Fibroblast of lung (primary cell): ENCODE measurements at places on chromosomes 5 and 9. TPM values are rescaled to one million over a fixed set of nuclear protein-coding genes. Genes with fewer than 3 reads are reported as not detected.

DNA sequence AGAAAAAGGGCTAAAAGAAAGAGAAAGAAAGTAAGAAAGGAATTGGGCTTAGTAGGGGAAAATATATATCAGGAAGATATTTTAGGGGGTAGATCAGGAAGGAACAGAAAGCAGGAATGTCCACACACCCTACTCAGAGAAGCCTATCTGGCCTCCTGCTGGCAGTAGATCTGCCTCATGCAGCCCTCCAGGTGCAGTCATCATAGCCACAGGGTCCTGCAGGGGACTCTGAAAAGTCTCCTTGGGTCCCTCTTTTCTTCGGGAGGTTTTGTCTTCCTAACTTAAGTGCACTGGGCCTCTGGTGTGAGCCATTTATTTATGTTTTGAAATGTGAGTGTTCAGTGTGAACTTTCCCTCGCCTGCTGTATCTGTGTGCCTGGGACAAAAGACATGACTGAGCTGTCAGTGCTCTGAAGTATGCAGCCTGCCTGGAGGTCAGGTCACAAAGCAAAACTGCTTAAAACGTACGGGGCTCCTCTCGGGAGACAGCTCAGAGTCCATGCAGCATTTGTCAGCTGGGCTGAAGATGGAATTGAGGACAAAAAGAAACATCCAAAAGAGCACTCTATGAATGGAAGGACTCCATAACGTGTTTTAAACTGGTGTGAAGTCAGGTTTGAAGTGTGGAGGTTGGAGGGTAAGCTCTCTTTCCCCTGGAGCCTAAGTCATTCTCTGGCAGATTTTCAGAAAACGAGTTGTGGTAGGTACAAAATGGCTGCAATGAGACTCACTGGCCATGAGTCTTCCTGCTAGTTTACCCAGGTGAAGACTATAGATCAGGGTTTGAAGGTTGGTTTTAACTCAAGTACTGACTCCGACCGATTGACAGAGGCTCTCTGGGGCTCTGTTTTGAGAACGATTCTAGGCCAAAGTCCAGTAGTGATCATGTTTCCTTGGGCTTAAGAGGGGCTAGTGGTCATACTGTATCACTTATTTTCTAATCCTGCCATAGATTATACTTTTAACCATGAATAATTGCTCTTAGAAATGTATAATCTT, 151.8 kb upstream of the GDNF start:
- no peak for DNase-seq

ECM2 gene
- total RNA-seq, result 6.8 and 10.0 TPM in 2 replicates

ZMAT2 gene
- 69.4 and 77.0 TPM in 2 replicates for total RNA-seq

ANXA2R gene
- total RNA-seq, result 1.8 and 3.1 TPM in 2 replicates

- DNase-seq, result no peak
These were observed 55.9 kb downstream of the AHRR start for GRCh38 chr5:377326-377981.

DNA sequence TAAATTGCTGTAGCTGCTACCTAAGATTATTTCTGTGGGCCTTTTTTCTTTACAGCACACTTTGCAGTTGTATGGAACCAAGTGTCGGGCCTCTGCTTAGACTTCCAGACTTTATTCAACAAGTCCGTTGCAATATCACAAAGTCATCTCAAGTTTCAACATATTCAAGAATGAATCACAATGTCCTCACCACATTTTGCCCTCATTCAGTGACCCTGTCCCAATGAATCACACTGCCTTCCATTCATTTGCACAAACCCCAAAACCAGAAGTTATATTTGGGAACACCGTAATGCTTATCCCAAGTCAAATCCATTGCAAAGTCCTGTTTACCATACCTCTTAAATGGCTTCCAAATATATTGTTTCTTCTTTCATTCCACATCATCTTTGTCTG, 439.6 kb downstream of the CSNK1G3 start:
- DNase-seq, result peak; percentile 99

GRCh38 chr5:151053796-151054462, 26.9 kb downstream of the TNIP1 start:
- no peak for DNase-seq

FCN2 gene
- not detected in 2 replicates for total RNA-seq

DNA sequence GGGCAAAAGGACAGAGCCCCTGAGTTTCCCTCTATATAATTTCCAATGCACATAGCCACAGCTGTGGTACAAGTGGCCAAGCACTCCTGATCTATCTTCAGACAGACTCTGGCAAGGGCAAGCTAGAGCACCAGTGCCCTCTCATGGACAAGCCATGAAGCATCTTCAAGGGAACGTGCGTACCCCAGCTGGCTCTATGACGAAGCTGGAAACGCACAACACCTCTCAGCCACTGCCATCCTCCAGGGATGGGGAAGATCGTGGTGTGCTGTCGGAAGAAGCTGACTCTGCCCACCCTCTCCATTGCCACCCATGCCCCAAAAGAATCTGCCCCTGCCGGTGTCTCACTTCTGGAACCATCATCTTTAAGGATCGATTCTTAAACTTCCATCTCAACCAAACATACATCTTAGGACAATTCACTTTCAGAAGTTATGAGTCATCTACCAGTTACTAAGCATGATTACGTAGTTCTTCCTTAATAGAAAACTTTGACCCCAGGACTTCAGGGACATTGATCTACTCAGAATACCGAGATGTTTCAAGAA, 482.9 kb downstream of the AGTPBP1 start:
- peak; percentile 76 for DNase-seq

ANKRD20A1 gene
- under 0.01 TPM in 1 of 2 replicates, not detected in the other for total RNA-seq

HTR4 gene
- not detected in 2 replicates for total RNA-seq

- no peak for DNase-seq
These were observed 29.6 kb upstream of the NCS1 start for GRCh38 chr9:130142641-130143040.

DNA sequence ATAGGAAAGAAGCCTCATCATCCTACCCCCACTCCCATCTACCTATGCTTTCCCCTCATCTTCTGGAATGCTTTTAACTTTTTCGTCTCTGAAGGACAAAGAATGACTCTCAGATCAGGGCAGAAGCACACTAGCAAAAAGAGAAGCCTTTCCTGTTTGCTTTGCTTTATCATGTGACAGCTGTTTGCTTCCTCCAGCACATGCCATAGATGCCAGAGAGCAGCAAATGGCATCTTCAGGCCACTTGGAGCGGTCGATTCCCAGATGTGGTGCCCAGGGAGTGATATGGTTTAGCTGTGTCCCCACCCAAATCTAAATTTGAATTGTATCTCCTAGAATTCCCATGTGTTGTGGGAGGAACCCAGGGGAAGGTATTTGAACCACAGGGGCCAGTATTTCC, 294.8 kb downstream of the GADD45G start:
- no peak for DNase-seq

EGFL7 gene
- total RNA-seq, result 6.2 and 7.9 TPM in 2 replicates

ENTPD8 gene
- total RNA-seq, result under 0.01 TPM in 1 of 2 replicates, not detected in the other

GRCh38 chr5:158658446-158659230, 441.1 kb downstream of the EBF1 start:
- DNase-seq, result peak; percentile 29

- DNase-seq, result no peak
These were observed 121.2 kb upstream of the GRIN3A start for GRCh38 chr9:101859620-101860019.

SLC6A19 gene
- total RNA-seq, result not detected in 2 replicates

PCDHA1 gene
- under 0.01 TPM in 2 replicates for total RNA-seq

- DNase-seq, result no peak
These were observed 76.0 kb upstream of the CDH10 start for GRCh38 chr5:24720743-24721142.

DNA sequence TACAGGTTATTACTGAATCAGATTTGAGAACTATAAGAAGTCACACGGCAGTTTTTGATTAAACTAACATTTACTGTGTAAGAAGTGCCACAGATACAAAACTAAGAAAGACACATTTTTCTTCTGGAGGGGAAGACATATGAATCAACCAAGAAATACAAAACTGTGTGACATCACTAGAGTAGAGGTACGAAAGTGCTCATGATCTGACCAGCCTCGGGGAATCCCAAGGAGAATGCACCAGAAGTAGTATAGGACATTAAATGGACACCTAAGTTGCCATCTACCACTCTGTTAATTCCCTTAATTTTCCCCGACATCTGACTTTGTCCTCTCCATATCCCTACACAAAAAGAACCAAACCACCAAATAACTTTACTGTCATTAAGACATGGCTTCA, 5.3 kb upstream of the IFNK start:
- DNase-seq, result no peak

GRCh38 chr9:75462866-75463265, 374.6 kb downstream of the OSTF1 start:
- no peak for DNase-seq

GRCh38 chr9:17630531-17630949, 51.7 kb downstream of the SH3GL2 start:
- DNase-seq, result no peak
